ENCODE measurements at places on chromosomes 1 and 21.

DNA sequence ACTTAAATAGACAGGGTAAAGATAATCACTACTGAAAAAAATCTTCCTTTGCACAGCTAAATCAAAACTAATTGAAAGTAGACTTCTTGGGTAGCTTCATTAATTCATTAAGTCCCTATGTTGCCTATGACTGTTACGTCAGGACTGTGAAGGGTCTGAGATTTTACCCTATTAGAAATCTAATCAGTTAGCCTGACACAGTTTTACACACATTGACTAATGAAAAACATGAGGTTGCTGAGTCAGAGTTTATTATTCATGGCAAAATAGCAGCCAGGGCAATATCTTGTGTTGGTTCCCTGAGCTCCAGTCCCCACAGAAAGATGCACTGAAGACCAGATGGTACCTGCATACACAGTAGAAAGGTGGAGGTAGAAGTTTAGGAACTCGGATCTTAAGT, 262.5 kb upstream of the ZP4 start:
- no peak for DNase-seq

DNA sequence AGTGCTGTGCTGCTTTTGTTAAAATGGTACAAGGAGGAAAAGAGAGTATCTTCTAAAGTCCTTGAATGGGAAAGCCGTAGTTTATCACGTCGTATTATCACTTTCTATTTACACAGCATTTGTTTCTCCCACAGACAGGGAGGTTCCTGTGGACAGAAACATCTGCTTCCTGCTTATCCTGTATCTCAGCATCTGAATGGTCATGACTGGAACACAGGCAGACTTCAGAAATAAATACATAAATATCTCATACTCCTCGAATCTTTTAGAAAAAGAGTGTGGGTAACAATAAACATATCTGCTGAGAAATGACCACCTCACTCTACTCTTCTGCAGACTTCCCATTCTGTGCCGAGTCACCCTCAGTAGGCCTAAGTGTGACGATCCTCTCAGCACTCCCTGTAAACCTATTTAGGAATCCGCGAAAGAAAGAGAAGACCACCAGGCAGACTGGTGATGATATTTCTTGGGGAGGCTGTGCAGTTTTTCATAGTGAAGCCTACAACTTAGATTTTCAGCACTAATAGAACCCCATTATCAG, 393.5 kb downstream of the SMYD3 start:
- no peak for DNase-seq

- DNase-seq, result no peak
Measured at GRCh38 chr1:225277445-225277844, 150.4 kb downstream of the LBR start.

GRCh38 chr1:22953740-22954141, 18.9 kb downstream of the LACTBL1 start:
- DNase-seq, result no peak

GRCh38 chr1:195495720-195496635, 1112.3 kb downstream of the KCNT2 start:
- DNase-seq, result no peak

DNA sequence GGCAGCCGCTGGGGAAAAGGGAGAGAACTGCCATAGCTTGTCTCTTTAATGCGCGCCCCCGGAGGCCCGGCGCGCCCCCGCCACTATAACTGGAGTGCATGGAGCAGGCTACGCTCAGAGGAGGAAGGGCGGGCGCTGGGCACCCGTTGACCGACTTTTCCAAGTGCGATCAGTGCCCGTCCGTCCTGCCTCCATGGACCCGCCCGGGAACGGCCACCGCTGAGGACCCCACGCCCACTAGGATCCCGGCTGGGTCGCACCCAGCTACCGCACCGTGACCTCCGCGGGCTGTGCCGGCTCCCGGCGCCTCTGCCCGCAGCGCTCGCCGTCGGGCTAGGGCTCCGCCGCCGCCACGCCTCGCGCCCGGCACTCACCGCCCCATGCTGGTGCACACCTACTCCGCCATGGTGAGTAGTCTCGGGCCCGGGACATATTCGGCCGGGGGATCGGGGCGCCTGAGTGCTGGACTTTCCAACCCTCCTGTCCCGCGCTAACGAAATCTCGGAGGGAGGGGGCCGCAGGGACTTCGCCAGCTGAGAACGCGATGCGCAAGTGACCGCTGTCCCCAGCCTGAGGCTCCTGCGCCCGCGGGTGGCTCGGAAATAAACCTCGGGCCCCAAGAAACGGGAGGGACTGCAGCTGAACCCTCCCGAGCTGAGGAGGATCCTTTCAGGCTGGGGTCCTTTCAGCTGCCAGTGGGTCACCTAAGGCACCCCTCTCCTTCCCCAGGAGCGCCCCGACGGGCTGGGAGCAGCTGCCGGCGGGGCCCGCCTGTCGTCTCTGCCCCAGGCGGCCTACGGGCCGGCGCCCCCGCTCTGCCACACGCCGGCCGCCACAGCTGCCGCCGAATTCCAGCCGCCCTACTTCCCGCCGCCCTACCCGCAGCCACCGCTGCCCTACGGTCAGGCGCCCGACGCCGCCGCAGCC, at the start of gene TFAP2E:
Gene TFAP2E, plus strand, starts transcription at position 117 of the 927 bp plus-strand sequence. Its CDS starts 264 bp downstream, at position 381.
- DNase-seq, result no peak

DNA sequence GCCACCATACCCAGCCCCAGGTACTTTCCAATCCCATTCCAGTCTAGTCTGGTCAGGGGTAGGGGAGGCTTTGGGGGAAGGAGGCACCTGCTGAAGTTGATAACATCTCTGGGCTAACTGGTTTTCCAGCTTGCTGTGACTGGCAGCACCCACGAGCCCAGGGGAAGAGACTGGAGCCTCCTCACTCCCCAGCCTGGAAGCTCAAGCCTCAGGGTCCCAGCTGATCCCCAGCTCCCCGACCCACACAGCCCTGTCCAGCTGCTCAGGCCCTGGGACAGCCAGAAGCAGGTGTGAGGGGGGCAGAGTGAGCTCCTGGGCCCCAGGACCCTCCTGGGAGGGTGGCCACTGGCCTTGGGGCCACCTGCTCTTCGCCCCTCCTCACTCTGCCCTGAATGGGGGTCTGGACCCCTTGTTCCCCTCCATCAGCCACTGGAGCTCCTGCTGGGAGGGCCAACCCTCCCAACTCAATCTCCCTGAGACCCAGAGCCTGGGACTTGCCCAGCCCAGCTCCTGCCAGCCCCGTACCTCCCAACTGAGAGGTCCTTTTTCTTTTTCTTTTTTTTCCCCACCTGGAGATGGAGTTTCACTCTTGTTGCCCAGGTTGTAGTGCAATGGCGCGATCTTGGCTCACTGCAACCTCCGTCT, 23.5 kb upstream of the RNU1-4 start:
- DNase-seq, result no peak

DNA sequence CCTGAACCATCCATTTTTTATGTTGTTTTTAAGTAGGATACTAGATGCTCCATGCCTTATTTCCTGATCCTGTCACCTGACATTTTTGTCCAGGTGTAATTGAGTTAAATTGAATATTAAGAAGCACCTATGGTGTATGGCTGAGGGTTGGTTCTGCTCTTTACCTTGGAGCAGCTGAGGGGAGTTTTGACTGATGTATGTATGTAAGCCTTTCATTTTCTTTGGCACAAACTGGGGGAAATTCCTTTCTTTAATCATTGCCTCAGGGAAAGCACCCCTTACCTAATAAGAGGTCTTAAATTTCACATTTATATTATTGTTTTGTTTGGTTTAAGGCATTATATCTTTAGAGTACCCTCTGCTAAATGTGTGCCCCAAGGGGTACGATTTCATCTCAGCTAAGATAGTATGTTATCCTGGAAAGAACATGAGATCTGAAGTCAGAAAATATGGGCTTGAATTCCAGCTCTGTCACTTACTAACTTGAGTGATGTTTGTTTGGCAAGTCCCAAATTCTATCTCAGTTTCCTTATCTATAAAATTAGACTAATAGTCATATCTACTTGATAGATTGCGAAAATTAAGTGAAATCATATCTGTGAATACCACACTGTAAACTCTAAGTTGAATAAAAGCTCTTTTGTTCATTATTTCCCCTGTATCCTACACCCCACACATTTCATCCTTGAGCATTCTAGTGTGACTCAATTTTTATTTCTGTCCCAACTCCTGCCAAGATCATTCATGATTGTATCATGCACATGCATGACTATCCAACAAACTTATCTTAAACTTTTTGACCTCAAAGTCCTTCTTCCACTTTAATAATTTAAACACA, 57.7 kb upstream of the NUF2 start:
- no peak for DNase-seq

DNA sequence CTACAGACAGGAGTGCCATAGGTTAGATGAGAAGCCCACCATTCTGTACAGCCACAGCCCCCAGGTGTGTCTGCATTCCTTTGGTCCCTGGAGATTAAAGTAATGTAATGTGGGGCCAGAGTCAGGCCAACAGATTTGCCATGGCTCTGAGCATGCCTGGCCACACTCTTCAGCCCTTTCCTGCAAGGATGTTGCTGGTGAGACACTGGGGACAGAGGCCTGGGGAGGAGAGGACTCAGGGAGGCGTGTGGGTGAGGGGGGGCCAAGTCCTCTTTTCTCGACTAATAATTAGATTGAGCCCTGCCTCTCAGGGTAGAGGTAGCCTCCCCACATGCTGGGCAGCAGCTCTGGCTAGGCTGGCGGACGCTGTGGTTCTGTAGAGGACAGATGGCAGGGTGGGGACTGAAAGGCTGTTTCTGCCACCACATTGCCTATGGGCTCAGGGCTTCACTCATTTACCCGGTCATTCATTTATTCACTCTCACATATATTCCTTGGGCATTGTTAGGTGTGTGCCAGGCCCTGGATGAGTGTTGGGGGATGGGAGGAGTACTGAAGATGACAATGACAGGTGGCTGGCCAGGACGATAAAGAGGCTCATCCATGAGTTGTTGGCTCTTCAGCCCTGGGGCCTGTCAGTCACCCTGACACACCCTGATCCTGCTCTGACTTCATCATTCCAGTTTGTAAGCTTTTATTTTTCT, 7.1 kb upstream of the PRCC start:
- DNase-seq, result no peak

Measured in skeletal muscle cell (primary cell).